ENCODE measurements at places on chromosomes 12 and 14.

DNA sequence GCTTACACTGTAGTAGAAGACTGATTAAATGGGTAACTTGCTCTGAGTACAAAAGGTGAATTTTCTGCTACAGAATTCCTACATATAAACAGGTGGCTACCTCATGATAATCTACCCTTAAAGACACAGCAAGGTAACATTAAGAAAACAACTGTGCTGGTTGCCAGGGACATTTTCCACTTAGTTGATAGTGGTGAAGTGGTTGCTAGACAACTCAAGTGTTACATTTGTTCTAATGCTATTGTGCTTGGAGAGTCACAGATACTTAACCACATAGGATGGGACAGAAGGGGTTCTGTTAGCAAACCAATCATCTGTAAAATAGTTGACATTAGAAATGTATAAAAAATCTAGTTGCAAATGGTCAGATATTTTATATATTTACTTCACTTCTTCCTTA, 870.3 kb upstream of the SEL1L start:
- DNase-seq, result no peak

DNA sequence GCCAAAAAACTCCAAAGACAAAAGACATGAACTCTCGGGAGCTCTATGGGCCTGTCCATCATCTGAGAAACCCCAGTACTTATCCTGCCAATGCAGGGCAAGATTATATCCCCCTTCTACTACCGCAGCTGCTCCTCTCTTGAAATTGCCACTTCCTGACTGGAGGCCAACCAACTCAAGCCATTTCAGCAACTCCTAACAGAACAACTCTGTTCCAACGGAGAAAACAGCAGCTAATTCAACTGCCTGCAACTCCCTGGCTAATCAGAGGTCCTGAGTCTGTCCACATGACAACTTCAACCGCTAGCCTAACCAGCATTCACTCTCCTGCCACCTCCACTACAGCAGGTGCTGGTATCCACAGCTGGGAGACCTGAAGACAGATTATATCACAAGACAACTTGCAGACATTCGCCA, 24.1 kb downstream of the CEP83 start:
- no peak for DNase-seq

DNA sequence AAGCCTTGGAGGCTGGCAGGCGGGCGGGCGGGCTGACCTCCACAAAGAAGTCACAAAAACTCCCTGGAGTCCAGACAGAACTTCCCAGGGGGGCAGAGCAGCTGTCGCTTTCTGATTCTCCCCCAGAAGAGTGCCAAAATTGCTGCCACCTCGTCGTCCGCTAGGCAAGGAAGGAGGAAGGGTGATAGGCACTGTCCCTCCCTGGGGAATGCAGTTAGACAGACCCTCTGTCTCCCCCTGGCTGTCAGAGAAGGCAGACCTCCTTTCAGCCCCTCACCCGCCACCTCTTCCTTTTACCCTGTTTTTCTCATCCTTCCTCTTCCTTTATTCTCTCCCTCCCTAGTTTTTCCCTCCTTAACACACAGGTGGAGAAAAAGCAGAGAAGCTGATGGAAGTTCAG, 18.7 kb downstream of the GRIN2B start:
- no peak for DNase-seq

GRCh38 chr12:65171073-65171472, 1.7 kb downstream of the LEMD3 start:
- no peak for DNase-seq

DNA sequence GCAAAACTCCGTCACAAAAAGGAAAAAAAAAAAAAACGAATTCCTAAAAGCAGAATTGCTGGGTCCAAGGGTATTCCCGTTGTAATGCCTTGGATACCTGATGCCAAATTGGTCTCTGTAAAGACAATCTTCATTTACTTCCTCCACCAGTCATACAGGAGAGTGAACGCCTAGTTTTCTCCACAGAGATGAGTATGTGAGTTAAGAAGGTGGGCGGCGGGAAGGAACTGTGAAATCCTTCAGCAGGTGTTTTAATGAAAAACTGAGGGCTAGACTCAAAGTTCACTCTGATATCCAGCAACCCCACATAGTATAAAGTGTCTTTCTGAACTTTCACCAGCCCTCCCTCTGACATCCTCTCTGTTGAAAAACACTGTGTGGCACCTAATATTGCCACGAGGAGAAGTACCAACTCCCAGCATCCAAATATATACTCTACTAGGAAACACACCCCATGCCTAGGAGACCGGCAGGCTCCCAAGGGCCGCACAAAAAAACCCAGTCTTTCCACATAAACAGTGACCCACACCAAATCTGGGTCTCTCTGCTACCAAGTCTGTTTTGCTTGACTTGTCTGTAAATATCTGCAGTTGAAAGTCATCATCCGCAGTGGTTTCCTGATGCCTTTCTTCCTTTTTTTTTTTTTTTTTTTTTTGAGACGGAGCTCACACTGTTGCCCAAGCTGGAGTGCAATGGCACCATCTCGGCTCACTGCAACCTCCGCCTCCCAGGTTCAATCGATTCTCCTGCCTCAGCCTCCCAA, 30.3 kb upstream of the FOXN3 start:
- no peak for DNase-seq

DNA sequence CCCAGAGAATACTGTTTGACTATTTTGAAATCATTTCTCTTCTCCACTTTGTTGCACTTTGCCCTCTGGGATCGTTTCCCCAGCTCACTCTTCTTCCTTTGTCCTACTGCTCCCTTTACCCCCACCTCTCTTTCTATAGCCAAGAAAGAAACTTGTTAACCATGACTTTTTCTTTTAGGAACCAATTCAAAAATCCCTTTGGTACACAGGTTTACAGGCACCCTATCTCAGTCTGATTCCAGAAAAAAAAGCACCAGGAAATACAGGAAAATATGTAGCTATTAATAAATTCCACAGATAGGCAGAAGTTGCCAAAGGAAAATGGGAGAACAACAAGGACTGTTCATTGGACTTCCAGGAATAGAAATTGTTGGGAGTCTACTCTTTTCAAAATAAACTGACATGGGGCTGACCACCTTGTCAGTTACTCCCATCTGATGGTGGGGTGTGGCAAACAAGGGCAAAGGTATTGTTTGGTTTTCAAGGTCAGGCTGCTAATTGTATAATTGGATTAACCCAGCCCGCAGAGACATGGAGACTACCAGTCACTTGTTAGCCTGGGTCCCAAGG, 82.4 kb downstream of the CRADD start:
- no peak for DNase-seq

DNA sequence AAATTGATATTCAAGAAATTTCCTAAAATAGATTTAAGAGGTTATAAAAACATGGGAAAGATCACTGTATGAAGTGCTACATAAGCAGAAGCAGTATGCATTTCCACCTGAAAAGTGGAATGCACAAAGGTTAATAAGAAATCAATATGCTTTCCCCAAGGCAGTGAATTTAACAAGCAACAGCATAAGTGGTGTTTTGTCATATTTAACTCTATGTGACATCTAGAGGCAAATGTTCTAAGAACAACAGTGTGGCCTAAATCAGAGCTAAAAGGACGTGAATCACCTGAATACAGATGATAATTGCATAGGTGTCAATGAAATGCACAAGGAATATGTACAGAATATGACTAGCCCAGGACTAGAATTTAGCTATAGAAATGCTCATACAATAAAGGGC, 49.5 kb downstream of the SLC2A13 start:
- no peak for DNase-seq

- no peak for DNase-seq
Observed at GRCh38 chr14:49992036-49992435, 99.2 kb downstream of the ARF6 start.
